ENCODE measurements at places on chromosomes 4 and X.

DNA sequence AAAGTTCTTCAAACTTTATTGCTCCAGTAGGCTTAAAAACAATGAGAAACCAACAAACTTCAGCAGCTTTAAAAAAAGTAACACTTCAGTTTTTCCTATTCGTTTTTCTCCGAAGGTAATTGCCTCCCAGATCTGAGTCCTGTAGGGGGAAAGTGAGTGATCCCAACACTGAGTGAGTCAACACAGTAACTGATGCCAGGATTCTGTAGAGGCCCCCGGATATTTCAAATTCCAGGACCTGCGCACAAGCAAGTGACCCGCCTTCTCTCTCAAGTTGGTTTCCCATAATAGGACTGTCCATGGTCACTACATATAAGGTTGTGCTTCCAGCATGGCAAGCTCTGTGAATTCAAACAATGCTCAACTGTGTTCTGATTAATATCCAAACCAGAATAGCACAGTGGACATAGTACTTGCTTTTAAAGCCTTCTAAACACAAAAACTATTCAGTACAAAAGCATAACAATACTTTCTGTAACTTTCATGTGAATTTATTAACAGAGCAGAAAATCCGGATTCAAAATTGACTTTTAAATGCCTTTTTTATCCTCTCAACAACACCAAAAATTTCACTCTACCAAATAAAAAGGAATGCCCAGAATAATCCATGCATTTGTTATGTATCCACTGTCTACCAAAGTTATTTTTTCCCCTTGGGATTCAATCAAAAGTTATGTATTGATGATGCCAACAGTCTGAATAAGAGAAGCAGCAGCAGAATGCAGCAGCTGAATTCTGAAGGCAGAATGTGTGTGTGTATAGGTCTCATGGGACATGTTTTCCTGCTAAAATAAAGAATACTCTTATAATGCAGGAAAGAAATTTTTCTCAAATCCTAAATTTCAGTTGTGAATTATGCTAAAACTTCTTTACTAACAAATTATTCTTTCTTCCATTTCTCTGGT is at the start of gene DMD:
Gene DMD (minus strand): TSS at position 194 of the 905 bp plus-strand sequence. CDS start 237 bp downstream, outside the sequence.
- DNase-seq: no peak

DNA sequence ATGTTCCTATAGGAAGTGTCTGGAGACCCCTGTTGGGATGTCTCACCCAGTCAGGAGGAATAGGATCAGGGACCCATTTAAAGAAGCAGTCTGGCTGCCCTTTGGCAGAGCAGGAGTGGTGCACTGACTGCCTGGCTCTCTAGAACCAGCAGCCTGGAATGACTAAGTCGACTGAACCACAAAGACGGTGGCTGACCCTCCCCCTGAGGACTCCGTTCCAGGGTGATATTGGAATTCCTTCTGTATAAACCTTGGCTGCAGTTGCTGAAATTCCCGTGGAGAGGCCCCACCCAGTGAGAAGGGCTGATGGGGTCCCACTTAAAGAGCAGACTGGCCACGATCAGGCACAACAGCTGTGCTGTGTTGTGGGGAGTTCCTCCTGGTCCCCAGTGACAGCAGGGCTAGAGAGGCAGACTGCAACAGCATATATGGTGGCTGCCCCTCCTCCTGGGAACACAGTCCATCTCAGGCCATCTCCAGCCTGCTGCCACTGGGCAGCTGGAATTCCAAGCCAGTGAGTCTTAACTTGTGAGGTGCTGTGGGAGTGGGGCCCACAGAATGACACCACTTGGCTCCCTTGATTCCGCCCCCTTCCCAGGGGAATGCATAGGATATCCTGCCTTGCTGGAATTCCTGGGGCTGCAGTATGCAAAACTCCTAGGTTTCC is 41.8 kb upstream of the RLIM start:
- DNase-seq: no peak

DNA sequence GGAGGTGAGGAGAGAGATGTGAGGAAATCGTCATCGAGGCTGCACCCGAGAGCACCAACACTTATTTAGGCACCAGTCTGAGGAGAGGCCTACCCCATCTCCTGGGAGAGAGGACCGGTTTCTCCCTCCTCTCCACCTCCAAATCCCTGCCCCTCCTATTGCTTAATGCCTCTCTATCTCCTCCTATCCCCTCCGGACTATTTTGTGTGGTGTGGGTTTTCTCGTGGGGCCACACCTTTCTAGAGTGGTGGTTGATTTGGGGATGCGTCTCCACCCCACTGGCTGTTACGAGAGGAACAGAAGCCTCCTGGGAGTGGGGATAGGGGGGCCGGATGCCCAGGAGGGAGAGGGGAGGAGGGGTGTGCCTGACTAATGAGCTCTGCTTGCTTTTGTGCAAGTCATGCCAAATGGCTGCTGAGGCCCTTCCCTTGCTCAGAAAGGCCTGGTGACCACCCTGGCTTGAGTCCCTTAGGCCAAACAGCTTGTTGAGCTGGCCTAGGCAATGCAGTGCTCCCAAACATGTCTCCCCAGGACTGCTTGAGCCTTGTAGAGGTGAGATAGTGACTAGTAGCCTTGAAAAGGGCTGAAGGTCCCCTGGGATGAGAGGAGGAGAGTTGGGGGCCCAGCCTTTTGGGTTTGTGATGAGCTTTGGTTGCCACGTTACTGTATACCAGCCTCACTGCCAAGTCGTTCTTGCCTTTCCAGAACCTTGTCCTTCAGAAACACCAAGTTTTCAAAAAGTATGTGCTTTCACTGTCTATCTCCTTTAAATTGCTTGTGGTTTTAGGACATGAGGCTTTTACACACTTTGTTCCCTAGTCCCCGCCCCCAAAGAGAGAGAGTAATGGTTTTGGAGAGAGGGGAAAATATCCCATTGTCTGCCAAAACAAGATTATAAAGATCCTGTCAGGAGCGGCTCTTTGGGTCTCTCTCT is 1.2 kb downstream of the MSN start:
- peak; percentile 77 for DNase-seq

DNA sequence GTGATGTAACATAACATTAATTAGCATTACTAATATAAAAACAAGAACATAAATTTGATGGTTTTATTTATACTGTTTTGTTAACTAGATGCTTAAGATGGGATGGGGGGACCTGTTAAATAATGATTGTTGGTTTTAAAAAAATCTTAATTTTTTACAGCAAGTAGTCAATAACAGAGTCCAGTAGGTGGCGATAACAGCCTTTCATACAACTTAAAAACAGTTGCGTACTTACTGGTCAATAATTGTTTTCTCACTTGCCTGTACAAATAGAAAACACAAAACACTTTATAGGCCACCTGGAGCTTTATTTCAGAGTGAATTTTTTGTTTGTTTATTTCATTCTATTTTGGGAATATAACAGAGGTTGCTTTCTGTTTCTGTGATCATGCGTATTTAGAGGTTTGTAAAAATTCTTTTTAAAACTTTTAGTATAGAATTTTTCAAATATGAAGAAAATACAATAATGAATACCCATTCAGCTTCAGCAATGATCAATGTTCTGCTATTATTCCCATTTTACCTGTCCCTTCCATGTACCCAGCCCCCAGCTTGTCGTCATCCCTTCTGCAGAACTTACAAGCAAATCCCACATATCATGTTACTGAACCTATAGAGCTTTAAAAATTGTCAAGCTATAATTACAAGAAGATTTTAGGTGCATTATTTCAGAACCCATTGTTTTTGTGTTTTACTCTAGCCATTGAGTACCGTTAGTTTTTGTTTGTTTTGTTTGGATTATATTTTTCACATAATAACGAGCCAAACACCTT is 97.1 kb downstream of the MRPL1 start:
- no peak for DNase-seq

DNA sequence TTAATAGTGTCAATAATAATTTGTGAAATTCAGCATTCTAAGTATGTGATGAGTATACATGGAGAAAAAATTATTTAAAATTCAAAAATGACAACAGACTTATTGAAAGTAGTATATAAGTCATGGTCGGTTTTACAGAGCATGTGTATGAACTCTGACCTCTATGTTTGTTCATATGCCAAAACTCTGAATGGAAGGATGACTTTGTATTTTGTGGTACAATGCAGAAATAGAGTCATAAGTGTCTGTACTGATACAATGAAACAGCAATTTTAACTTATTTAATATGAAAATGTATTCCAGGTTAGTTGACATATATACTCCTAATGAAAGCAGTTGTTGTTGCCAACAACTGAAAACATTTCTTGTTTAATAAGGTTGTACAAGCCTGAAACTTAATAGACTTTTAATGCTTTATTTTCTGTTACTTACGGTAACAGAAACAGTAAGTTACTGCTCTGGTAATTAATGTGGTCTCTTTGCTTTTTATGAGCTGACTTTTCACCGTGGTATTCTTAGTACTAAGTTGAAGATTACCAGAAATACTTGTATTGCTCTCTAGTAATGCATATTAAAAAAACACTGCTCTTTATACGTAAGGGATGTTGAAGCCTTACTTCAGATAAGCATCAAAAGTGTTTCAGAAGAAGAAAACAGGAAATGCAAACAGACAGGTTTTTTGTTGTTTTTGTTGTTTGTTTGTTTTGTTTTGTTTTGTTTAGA is 1.9 kb downstream of the UBE2K start:
- no peak for DNase-seq

- no peak for DNase-seq
Observed at GRCh38 chrX:18620349-18620748, 51.6 kb downstream of the RS1 start.

DNA sequence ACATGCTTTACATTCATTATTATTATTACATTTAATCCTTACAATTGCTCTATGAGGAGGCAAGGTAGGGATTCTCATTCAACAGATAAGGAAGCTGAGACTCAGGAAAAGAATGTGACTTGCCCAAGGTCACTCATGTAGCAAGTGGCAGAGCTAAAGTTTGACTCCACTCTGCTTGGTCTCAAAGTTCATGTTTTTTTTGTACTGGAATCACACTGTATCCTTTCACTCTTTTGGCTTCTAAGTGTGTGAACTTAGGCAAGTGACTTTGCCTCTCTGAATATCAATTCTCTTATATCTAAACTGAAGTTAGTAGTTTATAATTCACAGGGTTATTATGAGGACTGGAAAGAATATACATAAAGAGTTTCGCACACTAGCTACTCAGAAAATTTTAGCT is 247.9 kb upstream of the AR start:
- DNase-seq: no peak

DNA sequence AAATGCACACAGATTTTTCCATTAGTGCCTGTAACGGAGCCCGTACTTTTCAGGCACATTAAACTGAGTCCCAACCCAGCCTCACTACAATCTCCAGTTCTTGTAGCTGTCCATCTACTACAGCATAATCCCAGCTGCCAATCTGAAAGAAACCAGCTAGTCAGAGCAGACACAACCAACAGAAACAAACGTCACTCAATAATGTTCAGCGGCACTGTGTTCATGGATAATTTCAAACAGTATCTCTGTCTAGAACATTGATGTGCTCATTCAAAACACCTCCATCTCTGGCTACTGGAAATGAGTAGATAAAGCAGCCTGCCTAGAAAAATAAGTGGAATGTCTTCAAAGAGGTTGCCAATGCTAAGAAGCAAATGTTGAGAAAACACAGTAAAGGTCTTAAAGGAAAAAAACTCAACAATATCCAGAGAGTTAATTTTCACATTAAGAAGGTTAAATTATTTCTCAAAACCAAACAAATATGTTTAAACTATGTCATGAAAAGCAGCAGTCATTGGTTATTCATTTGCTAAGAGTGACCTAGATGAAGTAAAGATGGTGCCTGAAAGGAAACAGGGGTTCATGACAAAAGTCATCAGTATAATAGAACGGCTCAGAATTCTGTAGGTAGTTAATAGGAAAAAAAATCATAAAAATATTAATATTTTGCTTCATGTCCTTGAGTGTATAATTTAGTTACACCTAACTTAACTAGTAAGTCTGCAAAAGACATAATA is 245.1 kb upstream of the MAB21L2 start:
- no peak for DNase-seq

- DNase-seq: no peak
Observed at GRCh38 chr4:89563431-89563830, 255.8 kb upstream of the GPRIN3 start.

- no peak for DNase-seq
Observed at GRCh38 chr4:99868126-99868596, 26.1 kb downstream of the LAMTOR3 start.

GRCh38 chrX:134948333-134949241 is 42.2 kb upstream of the SMIM10 start:
- no peak for DNase-seq

- DNase-seq: no peak
Observed at GRCh38 chr4:142922720-142923119, 76.6 kb upstream of the INPP4B start.

- DNase-seq: no peak
Observed at GRCh38 chr4:20483416-20483815, 216.8 kb upstream of the PACRGL start.

DNA sequence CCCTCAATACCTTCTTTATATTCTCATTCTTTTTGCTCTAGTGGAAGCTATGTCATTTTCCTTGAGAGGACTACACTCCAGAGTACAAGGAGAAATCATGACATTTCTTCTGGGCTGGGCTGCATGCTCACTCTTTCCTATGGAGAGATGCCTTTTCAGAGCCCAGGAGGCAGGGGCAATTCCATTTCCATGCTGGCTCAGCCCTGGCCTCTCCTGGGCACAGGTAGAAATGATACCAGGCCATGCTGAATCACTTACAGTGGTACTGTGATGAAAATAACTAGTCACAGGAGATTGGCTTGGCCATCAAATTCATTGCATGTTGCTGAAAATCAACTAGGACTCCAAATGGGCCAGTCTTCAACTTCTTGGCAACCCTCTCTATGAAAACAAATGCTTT is 34.0 kb upstream of the PPARGC1A start:
- no peak for DNase-seq

- no peak for DNase-seq
Observed at GRCh38 chr4:38800961-38801450, 3.6 kb downstream of the TLR1 start.

GRCh38 chr4:69321153-69321729 is 41.0 kb downstream of the UGT2B28 start:
- no peak for DNase-seq

- no peak for DNase-seq
Observed at GRCh38 chr4:107432451-107432850, 287.6 kb downstream of the PAPSS1 start.

GRCh38 chr4:69951602-69952001 is 13.9 kb downstream of the CSN2 start:
- no peak for DNase-seq

DNA sequence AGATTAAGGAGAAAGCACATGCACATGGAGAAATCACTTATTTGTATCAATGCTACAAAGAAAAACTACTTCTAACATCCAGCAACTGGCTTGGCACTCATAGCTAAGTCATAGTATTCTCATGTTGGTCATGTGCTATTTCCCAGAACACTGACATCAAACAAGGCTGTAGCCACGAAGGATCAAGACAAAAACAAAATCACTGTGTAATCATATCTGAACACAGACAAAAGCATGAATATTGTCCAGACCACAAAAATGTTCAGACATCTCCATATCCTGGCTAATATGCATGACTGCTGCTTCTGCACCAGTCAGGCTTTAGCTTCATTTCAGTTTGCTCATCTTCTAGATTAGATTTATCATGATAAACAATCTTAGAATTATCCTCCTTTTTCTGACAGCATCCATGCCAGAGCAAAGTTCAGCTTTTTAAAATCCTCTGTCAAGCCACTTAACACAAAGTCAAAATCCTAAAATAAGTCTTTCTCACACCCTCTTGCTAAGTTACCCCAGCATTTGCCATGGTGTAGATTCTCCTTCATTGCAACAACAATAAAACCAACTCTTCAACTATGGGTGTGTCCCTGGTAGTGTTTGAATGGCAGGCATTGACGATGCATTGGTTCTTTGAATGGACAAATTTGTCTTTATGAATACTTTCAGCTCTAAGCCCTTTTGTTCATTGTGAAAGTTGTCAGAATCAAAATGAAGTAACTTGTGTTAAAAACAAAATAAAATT is 39.1 kb upstream of the NPFFR2 start:
- no peak for DNase-seq

GRCh38 chr4:110640576-110640975 is 17.7 kb upstream of the PITX2 start:
- no peak for DNase-seq
